ENCODE measurements at places on chromosomes 16 and 17.

- DNase-seq = no peak
Measured at GRCh38 chr16:27758544-27758943, 208.6 kb downstream of the KATNIP start.

- DNase-seq = no peak
Measured at GRCh38 chr17:603406-604114, 111.1 kb downstream of the VPS53 start.

GRCh38 chr17:68428498-68429172, 28.7 kb downstream of the WIPI1 start:
- DNase-seq = no peak

GRCh38 chr17:2137342-2138098, 82.6 kb downstream of the HIC1 start:
- no peak for DNase-seq

- peak; percentile 73 for DNase-seq
Measured at GRCh38 chr16:50681021-50681885, at the start of gene SNX20. SNX20 (minus strand) TSS chr16:50681312; CDS start chr16:50677526, 3,786 bp downstream.

DNA sequence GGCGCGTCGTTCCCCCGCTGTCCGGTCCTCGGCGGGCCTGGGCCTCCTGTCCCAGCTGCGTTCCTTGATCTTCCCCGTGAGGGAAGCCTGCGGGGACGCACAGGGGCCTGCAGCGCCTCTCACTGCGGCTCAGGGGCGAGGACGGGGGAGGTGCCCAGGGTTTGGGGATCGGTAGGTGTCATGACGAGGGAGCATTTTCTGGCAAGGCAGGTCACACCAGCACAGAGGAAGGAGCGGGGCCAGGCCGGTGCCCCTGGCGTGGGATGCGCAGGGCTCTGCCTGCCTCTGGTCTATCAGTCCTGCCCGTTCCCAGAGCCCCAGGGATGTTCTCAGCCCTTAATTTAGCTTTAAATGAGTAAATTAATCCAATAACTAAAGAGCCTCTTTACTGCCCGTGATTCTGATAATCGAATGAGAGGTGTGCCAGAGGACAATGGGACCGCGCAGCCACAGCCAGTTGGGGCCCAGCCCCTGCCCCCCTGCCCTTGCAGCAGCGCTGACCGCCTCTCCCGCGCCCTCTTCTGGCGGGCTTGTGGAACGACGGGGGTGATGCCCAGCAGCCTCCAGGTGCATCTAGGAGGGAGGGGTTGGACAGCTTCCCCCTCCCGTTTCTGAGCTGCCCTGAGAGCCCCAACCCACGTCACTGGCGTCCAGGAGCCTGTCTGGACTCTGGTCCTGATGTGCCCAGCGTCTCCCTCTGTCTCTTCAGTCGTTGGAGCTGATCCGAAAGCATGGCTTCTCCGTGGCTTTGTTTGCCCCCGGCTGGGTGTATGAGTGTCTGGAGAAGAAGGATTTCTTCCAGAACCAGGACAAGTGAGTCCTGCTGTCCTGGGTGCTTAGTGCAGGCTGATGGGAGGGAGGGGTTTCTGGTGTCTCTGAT, 7.9 kb downstream of the ENGASE start:
- peak; percentile 64 for DNase-seq

DNA sequence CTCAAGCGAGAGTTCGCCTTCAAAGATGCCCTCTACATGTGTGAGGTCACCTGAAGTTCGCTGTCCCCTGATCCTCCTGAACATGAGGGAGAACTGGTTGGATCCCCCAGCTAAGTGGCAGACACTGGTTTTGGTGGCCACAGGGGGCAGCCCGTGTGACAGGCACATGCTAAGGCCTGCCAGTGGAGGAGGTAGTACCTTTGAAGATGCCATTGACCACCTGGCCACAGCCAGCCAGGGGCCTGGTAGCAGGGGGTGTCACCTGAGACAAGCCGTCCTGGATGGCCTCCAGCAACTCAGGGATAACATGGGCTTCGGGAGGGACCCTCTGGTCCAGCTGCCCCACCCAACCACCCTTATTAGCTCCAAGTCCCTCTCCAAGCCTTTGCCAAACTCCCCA, 7.3 kb upstream of the ALDH3A1 start:
- DNase-seq = no peak

DNA sequence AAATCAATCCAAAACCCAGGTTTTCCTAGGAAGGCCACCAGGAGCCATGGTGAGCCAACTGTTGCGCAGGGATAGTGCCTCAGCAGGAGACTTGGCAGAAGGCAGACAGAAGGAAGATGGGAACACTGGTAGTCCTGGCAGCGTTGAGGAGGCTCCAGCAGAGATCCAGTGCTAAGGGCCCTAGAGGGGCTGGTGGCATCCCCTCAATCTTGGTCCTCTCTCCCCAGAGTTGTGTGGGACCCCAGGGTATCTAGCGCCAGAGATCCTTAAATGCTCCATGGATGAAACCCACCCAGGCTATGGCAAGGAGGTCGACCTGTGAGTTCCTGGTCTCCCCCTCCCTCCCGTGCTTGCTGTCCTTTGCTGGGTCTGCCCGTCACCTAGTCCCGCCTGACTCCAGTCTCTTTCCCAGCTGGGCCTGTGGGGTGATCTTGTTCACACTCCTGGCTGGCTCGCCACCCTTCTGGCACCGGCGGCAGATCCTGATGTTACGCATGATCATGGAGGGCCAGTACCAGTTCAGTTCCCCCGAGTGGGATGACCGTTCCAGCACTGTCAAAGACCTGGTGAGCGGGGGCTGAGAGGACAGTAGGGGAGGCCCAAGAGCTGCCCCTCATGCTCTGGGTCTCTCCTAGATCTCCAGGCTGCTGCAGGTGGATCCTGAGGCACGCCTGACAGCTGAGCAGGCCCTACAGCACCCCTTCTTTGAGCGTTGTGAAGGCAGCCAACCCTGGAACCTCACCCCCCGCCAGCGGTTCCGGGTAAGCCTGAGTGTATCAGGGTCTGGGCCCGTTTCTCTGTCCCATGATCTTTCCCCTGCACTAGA, 5.7 kb downstream of the CFAP119 start:
- no peak for DNase-seq

DNA sequence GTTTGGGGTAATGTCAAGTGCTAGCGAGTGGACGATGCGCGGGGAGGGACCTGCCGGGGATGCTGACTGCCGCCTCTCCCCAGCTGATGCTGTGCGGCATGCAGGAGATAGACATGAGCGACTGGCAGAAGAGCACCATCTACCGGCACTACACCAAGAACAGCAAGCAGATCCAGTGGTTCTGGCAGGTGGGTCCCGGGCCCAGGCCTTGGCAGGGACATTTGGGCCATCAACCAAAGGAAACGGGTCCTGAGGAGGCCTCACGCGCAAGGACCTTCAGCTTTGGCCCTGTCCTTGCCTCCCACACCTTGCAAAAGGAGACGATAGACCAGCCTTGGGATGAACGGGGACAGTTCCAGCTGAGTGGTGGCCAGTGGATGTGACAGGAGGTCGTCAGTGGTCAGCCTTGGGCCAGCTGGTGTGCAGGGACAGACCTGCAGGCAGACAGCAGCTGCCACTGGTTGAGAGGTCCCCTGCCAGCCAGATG, 13.6 kb upstream of the CLEC18A start:
- DNase-seq = no peak

DNA sequence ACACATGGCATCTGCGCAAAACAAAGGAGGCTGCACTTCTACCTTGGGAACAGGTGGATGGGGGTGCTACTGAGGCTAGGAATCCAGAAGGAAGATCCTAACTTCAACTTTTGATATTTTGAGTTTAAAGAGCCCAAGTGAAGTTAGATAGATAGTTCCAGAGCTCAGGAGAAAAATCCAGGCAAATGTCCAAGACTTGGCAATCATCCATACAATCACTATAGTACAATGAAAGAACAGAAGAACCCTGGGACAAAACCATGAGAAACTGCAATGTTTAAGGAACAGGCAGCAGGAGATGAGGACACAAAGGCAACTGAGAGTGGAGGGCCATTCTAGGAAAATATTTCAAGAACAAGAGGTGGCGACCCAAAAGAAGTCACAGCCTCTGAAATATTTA, 12.4 kb downstream of the CDYL2 start:
- DNase-seq = no peak

GRCh38 chr17:49993423-49994060, 1.5 kb downstream of the DLX3 start:
- DNase-seq = peak; percentile 41

DNA sequence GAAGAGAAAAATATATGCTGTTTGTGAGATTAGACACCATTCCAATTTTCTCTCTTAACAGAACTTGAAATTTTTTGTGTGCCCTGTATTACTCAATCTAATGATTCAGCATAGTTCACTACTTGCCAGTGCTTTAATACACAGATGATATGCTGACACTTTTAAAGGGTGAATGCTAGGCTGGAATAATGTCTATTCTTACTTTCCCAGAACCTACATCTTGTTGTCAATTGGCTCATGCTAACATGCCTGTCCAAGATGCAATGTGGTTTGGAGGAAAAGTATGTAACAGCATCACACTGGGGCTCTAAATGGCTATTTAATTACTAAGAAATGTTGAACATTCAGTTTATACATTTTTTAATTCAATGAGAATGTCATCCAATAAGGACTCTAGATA, 7.6 kb upstream of the MAP2K6 start:
- DNase-seq = no peak

- no peak for DNase-seq
Measured at GRCh38 chr16:74575807-74576643, 30.9 kb downstream of the GLG1 start.

- DNase-seq = no peak
Measured at GRCh38 chr17:11241611-11242226, 706 bp downstream of the SHISA6 start.

GRCh38 chr17:19317359-19318095, 45.0 kb downstream of the B9D1 start:
- no peak for DNase-seq

DNA sequence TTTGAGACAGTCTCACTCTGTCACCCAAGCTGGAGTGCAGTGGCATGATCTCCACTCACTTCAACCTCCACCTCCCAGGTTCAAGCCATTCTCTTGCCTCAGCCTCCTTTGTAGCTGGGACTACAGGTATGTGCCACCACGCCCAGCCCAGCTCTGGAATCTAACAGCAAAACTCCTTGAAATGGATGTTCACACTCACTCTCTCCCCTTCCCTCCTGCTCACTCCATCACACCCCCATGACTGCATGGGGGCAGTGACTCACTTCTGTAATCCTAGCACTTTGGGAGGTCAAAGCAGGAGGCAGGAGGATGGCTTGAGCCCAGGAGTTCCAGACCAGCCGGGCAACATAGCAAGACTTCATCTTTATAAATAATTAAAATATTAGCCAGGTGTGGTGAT, 11.1 kb upstream of the TFAP4 start:
- no peak for DNase-seq

Measured in activated T-cell treated with anti-CD3 and anti-CD28 coated beads, Interleukin-2, amount 50 U/mL, for 72 hours (primary cell).